CD4-positive, alpha-beta T cell treated with Interferon gamma for 1 hour (primary cell): ENCODE measurements at places on chromosomes 5 and 9.
A peak's percentile ranks its signal among the peaks of the same experiment; 100 is the strongest.

GRCh38 chr5:66516550-66516949 is 79.6 kb upstream of the MAST4 start:
- DNase-seq: no peak

- DNase-seq: no peak
Measured at GRCh38 chr9:118271936-118272335, 567.7 kb downstream of the TLR4 start.

GRCh38 chr9:4850603-4851310 is 58.0 kb downstream of the RCL1 start:
- peak; percentile 1 for DNase-seq

GRCh38 chr5:92942762-92943161 is 638.3 kb downstream of the NR2F1-AS1 start:
- no peak for DNase-seq

DNA sequence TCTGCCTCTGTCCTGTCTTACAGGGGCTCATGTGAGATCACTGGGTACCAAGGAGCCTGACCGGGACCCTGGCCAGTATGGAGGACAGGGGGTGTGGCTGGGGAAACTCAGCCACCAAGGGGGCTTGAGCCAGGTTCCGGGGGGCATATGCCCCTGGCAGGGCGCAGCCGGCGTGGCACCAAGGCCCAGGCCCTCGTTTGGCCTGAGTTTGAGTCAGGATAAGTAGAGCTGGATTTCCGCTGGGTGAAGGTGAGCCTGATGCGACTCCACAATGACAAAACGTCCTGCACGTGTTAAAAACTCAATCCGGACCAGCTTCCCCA is 616 bp upstream of the TSPAN17 start:
- no peak for DNase-seq

DNA sequence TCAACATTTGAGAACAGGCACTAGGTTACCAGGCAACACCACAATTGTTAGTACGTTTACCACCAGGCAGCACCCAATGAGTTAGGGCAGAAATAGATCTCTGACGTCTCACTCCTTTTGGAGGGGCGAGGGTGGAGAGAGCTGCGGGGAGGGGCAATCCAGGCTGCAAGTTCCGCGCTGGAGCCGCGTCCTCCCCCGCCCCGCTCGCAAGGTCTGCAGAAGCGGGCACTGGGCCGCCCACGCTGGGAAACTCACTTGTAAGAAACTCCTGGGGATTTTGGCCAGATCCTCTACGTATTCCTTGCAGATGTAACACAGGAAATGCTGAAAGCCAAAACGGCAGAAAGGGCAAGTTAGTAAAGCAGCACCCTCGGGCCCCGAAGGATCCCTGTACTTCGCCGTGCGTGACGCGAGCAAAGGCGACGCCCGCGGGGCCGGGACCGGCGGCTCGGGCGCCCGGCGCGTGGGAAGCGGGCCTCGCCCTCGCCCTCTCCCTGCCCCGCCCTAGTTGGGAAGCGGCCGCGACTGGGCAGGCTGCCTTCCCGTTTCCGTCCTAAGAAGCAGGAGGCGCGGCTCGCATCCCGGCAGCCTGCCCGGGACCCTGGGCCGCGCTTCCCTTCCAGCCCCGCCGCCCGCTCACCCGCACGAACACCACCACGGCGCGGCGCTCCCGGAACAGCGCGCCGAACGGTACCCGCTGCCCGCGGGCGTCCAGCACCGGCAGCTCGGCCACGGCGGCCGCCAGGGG is 493 bp downstream of the PRXL2C start:
- DNase-seq: peak; percentile 88

GRCh38 chr5:43367909-43368669 is 44.1 kb downstream of the CCL28 start:
- DNase-seq: no peak

- no peak for DNase-seq
Measured at GRCh38 chr5:134242146-134242545, 16.3 kb upstream of the PPP2CA start.

- DNase-seq: no peak
Measured at GRCh38 chr5:144088206-144089064, 82.0 kb downstream of the YIPF5 start.

- no peak for DNase-seq
Measured at GRCh38 chr9:3526997-3527940, 1.5 kb upstream of the RFX3 start.
